Activated naive CD4-positive, alpha-beta T cell treated with Interleukin-2 at 50 U/mL for 16 hours (primary cell): ENCODE measurements at places on chromosomes 13 and 19.
A peak's percentile ranks its signal among the peaks of the same experiment; 100 is the strongest.

DNA sequence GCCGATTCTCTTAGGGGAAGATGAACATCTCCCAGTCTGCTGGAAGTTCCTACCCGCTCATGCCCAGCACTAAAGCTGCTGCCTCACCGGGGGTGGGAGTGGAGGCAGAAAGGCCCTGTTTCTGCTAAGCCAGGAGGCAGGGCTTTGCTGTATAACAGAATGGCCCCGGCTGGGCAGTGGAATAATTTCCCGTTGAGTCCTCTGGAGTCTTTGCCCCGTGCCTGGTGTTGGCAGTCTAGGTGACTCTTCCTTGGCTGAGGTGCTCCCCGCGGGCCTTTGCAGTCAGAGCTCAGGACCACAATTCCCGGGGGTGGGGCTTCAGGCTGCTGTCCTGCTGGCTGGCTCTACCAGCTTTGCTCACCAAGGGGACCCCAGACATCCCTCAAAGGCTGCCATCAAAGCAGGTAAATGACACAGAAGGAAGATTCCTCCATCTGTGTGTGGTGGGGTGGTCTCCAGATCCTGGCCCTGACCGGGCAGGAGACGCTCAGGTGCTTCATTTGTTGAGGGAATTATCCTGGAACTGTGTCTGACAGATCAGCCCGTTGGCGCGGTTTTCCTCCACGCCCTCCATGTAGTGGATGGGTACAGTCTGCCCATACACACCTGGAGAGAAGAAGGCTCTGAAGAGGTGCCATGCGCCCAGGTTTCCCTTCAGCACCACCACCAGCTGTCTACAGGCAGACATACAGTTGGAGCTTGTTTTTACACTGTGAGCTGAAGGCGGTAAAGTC lies 209.9 kb downstream of the TEX29 start:
- no peak for DNase-seq

DNA sequence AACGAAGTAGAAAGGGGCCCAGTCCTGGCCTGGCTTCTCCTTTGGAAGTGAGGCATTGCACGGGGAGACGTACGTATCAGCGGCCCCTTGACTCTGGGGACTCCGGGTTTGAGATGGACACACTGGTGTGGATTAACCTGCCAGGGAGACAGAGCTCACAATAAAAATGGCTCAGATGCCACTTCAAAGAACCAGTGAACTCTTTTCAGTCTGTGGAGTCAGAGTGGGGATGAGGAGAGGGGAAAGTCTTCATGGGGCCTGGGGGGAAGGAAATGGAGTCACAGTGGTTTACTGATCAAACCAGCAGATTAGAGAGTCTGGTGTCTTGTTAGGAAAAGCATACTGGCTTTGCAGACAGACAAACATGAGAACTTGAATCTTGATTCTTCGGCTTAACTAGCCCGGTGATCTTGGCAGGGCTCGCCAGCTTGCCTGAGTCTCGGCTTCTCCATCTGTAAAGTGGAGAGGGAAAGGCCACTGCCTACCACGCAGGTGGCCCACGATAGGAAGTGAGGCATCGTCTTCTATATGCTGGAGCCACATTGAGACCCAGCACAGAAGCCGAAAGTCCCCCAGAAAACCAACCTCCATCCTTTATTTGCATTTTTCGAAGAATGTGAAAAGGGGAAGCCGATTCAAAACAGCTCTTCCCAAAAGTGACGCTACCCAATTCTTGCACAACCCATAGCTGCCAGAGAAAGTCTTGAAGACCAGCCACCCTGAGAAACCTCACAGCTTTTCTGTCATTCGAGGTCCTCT lies at the start of gene FFAR1:
Gene FFAR1 (plus strand): TSS at position 732 of the 759 bp plus-strand sequence. CDS start 3,650 bp downstream, outside the sequence.
- peak; percentile 50 for DNase-seq

DNA sequence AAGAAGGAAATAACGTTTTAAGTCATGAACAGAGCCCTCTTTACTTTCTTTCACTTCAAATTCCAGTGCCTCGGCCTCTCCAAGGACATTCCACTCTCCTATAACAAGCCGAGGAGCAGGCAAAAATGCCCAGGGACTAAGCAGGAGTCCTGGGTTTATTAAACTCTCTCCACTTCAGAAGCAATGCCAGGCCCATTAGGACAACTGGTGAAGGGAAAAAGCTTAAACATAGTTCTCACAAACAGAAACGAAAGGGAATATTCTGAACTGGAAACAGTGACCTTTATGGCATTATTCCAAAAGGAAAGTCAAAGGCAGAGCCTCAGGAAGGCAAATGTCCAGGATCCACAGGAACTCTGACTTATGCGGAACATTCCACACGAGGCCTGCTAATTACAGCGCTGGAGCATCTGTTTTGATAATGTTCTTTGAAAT lies 30.9 kb upstream of the MED4 start:
- DNase-seq = no peak

GRCh38 chr19:17620696-17621095 lies 65.2 kb downstream of the COLGALT1 start:
- DNase-seq = no peak

DNA sequence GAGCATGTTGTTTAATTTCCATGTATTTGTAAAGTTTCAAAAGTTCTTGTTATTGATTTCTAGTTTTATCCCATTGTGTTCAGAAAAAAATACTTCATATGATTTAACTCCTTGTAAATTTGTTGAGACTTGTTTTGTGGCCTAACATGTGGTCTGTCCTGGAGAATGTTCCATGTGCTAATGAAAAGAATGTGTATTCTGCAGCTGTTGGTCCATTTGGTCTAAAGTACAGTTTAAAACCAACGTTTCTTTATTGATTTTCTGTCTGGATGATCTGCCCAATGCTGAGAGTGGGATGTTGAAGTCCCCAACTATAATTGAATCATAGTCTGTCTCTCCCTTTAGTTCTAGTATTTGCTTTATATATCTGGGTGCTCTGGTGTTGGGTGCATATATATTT lies 34.9 kb upstream of the TPP2 start:
- DNase-seq = no peak

DNA sequence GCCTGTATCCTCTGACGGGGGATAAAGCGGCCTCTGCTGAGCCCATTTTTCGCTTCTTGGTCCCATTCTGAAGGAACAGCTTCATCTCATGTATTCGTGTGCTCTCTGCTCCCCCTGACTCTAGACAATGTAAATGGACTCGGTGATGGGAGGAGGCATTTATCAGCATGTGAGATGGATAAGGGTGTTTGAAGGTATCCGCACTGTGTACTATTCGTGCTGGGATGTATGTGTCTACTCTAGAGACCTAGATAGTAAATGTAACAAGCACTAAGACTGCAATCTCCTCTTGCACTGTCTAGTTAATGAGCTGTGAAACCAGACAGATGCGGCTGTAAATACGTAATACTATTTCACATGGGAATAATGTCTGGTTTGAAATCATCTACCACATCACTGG lies 134.6 kb upstream of the ARGLU1 start:
- DNase-seq = no peak

- no peak for DNase-seq
These were observed 150.4 kb downstream of the NALCN start for GRCh38 chr13:101265934-101266333.

GRCh38 chr13:37621811-37622361 lies 23.3 kb upstream of the POSTN start:
- DNase-seq = no peak

DNA sequence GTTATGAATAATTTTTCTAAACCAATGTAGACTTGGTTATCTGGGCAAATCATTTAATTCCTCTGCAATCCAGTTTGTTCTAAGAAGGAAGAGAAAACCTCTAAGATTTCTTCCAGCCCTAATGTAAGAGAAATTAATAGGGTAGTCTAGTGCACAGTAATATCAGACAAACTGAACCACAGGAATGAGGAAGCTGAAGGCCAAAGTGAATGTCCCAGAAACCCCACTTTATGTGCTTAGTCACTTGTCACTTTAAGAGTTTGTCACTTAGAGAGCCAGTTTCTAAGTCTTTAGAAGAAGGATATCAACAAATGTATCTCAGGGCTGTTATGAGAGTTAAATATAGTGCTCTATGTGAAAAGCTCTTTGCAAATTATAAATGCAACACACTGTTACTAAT lies 750.6 kb downstream of the DIAPH3 start:
- no peak for DNase-seq

DNA sequence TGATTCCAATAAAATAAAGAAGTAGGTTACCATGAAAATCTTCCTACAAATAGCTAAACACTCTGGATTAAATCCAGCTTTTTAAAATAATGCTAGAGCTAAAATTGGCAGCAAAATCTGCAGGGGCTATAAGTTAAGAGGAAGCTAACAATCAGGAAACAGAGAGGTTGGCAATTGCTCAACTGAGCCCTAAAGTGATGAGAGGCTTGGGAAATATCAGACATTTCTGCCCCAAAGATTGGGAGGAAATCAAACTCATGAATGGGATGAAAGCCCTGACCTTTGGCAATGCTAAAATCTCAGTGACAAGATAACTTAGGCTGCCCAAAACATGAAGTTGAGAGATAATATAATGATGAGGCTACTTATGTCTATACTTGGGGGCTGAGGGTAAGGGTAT lies 1437.9 kb downstream of the EFNB2 start:
- no peak for DNase-seq

- peak; percentile 27 for DNase-seq
These were observed 10.1 kb upstream of the TPRX2 start for GRCh38 chr19:47848823-47849473.

GRCh38 chr19:32558607-32559228 lies 22.3 kb upstream of the PDCD5 start:
- no peak for DNase-seq

- no peak for DNase-seq
These were observed 304.6 kb upstream of the SLC10A2 start for GRCh38 chr13:103370790-103371189.

DNA sequence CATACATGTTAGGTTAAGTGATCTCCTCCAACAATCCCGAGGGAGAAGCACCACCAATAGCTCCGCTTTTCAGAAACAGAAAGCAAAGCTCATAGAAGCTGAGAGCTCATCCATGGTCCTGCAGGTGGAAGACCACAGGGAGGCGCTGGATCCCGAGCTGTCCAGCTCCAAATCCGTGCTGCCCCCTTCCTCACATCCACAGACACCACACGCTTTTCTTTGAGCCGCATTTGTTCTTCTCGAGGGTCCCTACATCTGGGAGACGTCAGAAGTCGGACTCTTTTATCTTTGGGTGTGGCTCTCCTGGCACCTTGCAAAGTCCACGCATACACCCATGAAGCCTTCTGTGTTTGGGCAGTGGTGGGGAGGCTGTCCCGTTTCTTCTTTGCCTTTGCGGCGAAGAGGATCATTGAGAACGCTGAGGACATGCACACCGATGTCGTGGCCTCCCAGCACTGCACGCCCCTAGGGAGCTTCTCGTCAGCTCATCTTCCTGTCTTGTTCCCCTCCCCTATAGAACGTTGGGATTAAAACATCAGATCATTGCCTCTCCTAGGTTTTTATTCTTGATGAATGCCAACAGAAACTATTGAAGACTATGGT lies 184.8 kb downstream of the TEX29 start:
- DNase-seq = no peak

GRCh38 chr13:50299546-50300249 lies 284.5 kb downstream of the KCNRG start:
- no peak for DNase-seq

DNA sequence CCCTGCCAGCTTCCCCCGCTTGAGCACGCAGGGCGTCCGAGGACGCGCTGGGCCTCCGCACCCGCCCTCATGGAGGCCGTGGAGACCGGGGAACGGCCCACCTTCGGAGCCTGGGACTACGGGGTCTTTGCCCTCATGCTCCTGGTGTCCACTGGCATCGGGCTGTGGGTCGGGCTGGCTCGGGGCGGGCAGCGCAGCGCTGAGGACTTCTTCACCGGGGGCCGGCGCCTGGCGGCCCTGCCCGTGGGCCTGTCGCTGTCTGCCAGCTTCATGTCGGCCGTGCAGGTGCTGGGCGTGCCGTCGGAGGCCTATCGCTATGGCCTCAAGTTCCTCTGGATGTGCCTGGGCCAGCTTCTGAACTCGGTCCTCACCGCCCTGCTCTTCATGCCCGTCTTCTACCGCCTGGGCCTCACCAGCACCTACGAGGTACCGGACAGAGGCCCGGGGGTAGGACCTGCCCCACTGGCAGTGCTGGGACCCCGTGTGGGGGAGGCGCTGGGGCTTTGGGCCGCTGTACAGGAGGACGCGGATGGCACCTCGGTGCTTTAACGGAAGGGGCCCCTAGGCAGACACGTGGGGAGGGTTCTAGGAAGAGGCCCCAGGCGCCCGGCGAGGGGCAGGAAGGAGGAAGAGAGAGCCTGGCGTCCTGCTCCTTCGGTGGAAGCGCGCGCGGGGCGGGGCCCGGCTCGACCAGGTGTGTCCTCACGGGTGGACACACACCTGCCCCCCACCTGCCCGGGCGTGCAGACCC lies 681 bp downstream of the SLC5A5 start:
- peak; percentile 57 for DNase-seq

DNA sequence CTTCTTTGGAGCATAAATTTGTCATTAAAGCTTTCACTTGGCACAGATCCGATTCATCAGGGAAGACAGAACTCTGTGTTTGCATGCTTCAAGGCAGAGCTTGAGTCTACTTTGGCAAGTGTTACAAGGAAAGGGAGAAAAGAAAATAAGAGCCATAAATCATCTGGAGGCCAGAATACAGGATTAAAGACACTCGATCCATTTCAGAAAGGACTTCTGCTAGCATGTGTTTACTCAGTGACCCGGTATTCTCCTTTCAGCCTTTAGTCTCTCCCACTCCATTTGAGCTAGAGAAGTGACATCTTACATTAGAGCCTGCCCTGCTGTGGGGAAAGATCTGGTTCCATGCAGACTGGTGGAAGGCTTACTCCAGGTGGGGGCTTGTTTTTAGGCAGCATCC lies 306.4 kb downstream of the KLF5 start:
- DNase-seq = no peak

GRCh38 chr13:37959284-37959683 lies 89.7 kb upstream of the TRPC4 start:
- DNase-seq = no peak

DNA sequence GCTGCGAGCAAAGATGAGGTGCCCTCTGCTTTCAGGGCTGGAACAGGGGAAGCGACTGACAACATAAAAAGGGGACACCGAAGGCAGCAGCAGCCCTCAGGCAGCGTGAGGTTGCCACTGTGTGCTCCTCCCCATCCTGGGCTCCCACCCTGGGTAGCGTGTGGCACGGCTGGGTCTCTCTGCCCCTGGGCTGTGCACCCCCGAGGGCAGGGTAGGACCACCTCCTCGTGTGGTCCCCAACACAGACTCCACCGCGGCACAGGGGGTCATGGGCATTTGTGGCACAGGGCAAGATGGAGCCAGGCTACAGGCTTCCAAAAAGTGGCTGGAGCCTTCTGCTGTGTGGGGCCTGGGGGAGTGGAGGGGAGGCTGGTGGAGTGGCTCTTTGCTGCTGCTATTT lies 6.5 kb upstream of the RSPH6A start:
- DNase-seq = no peak

GRCh38 chr13:83929157-83929556 lies 46.9 kb upstream of the SLITRK1 start:
- DNase-seq = no peak

- DNase-seq = no peak
These were observed 944.9 kb upstream of the MIR17HG start for GRCh38 chr13:90402613-90403012.

- DNase-seq = no peak
These were observed 6.4 kb downstream of the DAPK3 start for GRCh38 chr19:3964256-3965194.

DNA sequence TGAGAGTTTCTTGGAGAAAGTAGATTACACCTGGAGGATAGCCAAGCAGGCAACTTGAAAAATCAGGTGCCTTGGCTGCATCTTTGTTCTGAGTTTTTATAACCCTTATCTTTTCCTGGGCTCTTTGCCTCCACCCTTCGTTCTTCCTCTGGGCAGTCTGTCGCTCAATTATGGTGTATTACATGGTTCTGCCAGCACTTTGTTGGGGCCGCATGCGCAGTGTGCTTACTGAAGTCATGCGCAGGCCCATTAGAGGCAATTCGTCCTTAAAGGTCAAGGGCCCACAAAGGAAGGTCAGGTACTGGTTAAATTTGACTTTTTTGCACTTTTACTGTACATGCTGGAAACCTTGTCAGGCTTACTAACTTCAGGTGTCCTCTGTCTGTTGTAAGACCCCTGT lies 761.9 kb upstream of the SLITRK5 start:
- no peak for DNase-seq
